ENCODE measurements at places on chromosomes 1 and 21.

- no peak for DNase-seq
Measured at GRCh38 chr1:41504114-41505035, 19.9 kb upstream of the EDN2 start.

GRCh38 chr1:219837274-219837993 is 90.9 kb downstream of the SLC30A10 start:
- DNase-seq, result no peak

- DNase-seq, result no peak
Measured at GRCh38 chr1:200751717-200752116, 13.0 kb downstream of the CAMSAP2 start.

DNA sequence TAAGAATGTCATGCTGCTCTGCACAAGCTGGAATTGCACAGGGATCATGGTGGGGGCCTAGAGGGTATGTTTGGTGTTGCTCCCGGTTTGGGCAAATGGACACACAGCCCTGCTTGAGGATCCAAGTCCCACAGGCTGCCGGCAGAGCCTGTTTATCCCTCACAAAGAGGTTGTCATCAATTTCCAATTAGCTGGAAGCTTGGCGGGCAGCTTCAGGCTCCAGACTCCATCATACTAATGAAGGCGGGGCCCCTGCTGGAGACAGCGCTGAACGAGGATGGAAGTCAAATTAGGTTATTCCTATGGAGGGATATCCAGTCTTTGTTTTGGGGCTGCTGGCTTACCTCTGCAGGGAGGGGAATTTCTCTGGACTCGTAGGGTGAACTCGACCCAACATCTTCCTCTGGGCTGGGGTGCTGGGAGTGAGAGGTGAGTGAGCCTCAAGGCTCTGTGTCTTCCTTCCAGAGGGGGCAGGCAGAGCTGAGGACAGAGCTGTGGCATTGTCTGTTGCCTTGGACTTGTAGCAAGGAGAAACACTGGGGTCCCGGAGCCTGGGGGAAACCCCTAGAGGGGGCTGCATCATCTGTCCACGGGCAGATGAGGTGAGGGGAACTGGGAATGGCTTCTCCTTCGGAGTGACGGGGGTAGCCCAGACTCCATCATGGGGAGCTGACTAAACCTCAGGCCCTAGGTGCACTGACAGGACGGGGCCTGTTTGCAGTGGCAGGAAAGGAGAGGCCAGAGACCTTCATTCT is 24.9 kb upstream of the PARP1 start:
- DNase-seq, result no peak

DNA sequence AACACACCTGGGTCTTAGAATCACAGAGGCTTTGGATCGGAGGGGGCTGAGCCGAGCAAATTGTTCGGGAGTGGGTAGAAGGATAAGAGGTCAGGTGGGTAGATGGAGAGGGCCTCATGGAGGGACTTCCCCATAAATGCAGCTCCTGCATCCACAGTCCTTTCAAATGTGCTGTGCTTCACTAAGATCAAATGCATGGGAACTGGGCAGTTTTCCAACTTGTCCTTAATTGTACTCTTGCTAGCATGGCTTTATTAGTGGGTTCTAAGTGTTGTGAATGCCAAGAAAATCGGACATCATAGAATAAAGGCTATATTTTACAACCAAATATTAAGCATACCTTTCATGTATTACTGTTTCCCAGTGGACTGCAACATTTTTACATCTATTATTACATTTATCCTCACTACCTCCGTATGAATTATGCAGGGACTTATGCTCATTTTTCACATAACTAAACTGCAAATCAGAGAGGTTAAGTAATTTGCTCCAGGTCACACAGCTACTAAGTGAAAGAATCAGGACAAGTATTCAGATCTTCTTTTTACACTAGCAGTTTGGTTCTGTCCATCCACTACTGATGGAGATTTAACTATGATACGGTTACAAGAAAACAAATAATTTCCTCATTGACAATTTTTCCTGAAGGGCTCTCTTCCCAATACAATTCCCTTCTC is 174.5 kb upstream of the RUNX1 start:
- no peak for DNase-seq

- DNase-seq, result peak; percentile 93
Measured at GRCh38 chr1:11681071-11681771, at the start of gene MAD2L2. Gene MAD2L2, minus strand, starts transcription at chr1:11681148. Its CDS starts 547 bp downstream, at chr1:11680601.

Measured in left lobe of liver (tissue), 2 donors.